Panc1 (cell line): ENCODE measurements at places on chromosomes 3 and 15. TPM values are rescaled to one million over a fixed set of nuclear protein-coding genes. Genes with fewer than 3 reads are reported as not detected.

- DNase-seq, result no peak
Observed at GRCh38 chr3:63132461-63133250, 145.5 kb upstream of the SYNPR start.

GRCh38 chr15:80107204-80107603 lies 45.6 kb upstream of the FAH start:
- DNase-seq, result no peak

GRCh38 chr3:59186725-59187124 lies 136.9 kb upstream of the CFAP20DC start:
- DNase-seq, result no peak

GRCh38 chr15:41853831-41854230 lies 15.2 kb downstream of the PLA2G4B start:
- no peak for DNase-seq

DNA sequence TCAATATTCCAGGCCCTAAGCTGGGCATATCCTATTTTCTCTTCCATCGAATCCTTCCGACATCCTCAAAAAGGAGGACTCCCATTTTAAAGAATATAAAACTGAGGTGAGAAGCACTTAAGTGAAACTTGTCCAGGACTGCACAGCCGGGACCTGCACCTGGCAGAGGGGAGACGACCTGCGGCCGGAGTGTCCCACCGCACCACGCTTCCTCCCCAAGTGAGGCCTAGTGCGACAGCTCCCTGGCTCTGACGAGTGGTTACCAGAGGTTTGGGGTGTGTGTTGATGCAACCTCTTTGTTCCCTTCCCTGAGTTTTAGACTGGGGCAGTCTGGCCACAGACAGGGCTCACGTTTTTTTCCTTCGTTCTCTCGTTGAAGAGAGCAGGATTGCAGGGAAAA lies 24.9 kb upstream of the ATP2B2 start:
- DNase-seq, result no peak

DNA sequence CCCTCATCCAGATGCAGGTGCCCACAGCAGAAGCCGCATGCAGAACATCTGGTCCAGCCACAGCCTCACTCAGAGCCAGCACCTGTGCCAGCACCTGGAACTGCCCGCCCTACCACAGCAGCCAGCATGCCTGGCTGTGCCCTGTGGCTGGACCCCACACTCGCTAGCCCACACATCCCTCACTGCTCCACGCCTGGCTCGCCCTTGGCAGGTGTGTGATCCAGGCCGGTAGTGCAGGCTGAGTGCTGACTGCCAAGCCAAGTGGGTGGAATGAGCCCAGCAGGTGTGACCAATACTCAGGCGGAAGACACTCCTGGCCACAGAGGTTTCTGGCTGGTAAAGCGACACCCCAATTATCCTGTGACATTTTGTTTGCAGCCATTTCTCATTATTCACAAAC lies 162.4 kb upstream of the ROBO1 start:
- no peak for DNase-seq

DNA sequence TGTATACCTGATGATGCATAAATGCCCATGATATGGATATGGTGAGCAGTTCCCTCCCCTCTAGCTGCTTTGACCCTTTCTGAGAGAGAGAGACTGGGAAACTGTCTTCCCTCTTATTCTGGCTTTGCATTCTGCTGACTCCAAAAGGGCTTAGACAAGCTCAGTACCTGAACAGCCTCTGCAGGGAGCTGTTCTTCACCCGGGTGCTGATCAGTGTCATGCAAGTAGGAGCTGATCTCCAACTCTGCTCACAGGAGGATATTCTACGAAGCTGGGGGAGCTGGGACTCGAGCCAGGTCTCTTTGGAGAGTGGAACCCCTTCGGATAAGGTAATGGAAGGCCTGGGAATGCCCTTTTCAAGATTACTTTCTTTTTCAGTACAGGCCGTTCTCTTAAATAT lies 237.1 kb downstream of the RYR3 start:
- DNase-seq, result no peak

ALDH1A3 gene
- total RNA-seq, result 143 TPM

CGNL1 gene
- 3.5 TPM for total RNA-seq

ENTPD3 gene
- not detected for total RNA-seq
